Stimulated activated CD4-positive, alpha-beta T cell treated with anti-CD3 and anti-CD28 coated beads, TNF-alpha, amount 100 ng/mL, for 48 hours (primary cell): ENCODE measurements at places on chromosomes 7 and 10.

DNA sequence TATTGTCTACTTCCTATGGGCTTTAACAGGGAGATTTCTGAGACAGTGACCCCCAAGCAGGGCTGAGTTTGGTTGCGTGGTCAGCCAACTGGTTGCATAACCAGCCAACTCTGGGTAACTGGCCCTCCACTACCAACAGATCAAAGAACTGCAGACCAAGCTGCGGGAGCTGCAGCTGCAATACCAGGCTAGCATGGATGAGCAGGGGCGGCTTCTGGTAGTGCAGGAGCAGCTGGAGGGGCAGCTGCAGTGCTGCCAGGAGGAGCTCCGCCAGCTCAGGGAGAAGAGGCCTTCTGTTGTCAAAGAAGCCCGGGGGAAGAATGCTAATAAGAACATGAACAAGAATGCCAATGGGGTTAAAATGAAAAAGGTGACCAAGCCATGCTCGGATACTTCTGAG, 15.7 kb upstream of the FLNC start:
- DNase-seq: no peak

- DNase-seq: no peak
Observed at GRCh38 chr10:99615426-99615825, 4.8 kb downstream of the SLC25A28 start.

GRCh38 chr10:123995082-123995460, 98.3 kb downstream of the CHST15 start:
- DNase-seq: no peak

DNA sequence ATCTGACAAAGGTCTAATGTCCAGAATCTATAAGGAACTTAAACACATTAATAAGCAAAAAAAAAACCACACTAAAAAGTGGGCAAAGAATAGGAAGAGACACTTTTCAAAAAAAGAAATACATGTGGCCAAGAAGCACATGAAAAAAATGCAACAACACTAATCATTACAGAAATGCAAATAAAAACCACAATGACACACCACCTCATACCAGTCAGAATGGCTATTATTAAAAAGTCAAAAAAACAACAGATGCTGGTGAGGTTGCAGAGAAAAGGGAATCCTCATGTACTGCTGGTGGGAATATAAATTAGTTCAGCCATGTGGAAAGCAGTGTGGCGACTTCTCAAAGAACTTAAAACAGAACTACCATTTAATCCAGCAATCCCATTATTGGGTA, 119.0 kb downstream of the LMBR1 start:
- no peak for DNase-seq
